ENCODE measurements at places on chromosomes 7 and 10.

DNA sequence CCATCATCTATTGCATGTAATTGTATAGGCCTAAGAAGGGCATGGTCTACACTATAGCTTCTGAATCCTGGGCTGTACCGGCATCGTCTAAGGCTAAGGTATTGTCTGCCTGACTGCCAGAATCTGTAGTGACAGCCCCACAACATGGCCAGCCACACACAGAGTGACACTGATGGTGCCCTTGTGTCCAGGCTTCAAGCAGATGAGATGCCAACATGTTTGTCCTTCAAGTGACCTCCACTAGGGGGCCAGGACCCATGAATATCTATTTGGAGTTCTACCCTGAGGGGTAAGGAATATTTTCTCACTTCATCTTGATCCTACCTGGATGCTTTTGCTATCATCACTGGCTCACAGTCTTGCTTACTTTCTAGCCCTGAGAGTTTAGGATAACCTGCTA is 1.5 kb downstream of the CYP3A7 start:
- no peak for DNase-seq

DNA sequence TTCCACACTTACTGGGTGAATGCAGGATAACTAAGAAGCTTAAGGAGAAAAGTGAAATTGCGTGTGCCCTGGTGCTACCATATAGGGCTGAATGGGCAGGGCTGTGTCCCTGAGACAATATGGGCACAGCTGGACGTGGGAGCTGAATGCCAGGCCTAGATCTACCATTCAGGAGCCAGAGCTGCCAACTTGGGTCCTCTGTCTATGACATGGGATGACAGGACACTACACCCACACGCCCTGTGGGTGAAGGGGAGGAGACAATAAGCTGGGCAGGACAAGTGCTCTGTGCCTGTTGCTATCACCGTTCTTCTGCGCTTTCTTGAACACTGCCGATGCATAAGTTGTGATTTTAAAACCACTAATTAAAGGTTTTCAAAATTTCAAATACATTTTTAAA is 293.9 kb downstream of the TNS3 start:
- no peak for DNase-seq

GRCh38 chr10:36114141-36114540 is 472.0 kb upstream of the FZD8 start:
- peak; percentile 11 for DNase-seq

DNA sequence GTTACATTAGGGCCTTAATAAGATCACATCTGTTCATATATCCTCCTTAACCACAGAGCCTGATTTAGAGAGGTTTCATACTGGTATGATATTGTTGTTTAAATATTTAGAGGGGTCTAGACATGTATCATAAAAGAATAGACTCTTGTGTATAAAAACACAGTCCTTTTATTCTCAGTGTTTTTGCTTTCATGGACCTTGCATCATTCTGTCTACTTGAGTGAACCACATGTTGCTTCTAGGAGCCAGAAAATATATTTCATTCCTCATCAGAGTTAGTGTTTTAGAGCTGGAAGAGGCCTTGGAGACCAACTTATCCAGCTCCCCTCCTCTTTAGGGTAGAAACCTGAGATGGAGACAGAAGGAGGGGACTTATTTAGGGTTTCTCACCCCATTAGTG is 312.8 kb downstream of the LRMDA start:
- DNase-seq = no peak

DNA sequence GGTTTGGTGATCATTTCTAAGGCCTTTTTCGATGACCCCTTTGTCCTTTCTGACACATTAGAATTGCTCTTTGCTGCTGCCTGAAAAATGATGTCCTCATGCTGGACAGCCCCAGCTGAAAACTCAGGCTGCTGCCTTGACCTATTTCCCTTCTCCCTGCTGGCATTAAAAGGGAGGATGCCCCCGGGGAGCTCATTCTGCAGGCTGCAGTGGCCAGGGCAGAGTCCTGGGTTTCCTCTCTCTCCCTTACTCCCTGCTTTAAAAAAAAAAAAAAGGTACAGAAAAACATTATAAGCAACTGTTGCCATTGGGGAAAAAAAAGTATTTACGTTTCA is 35.4 kb downstream of the LRRC4 start:
- no peak for DNase-seq

GRCh38 chr10:89861584-89862301 is 160.4 kb downstream of the KIF20B start:
- DNase-seq = peak; percentile 75

GRCh38 chr10:113454341-113455061 is 98.4 kb upstream of the HABP2 start:
- DNase-seq = peak; percentile 41

DNA sequence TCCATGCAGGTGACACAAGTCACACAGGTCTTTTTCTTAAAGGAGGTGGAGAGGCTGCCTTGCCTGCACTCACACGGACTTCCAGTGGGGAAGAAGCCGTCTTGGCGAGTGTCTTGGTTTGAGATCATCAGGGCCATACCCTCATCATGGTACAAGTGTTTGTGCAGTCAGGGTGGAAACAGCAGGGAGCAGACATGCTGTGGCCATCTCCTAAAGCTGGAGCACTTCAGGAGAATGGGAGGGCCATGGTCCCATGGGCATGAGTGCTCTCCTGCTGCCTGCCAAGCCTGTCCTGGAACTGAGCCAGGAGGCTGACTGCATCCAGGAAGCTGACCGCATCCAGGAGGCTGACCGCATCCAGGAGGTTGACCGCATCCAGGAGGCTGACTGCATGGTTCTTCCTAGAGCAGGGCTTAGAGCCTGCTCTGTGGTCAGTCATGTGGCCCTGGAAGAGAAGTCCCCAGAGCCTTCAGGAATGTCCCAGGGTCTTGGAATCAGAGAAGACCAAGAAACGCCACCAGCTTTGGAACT is 98.4 kb downstream of the ADARB2 start:
- DNase-seq = no peak

- DNase-seq = no peak
Measured at GRCh38 chr7:69845721-69846495, 247.6 kb downstream of the AUTS2 start.

- peak; percentile 46 for DNase-seq
Measured at GRCh38 chr7:148264933-148265557, 325.5 kb upstream of the C7orf33 start.

GRCh38 chr10:13839430-13839990 is 252.7 kb downstream of the PRPF18 start:
- peak; percentile 78 for DNase-seq

GRCh38 chr10:112168733-112169132 is 14.8 kb downstream of the GPAM start:
- DNase-seq = no peak
